ENCODE measurements at places on chromosomes 4 and X.

GRCh38 chrX:29315931-29316330 is 728.7 kb downstream of the IL1RAPL1 start:
- DNase-seq, result no peak

DNA sequence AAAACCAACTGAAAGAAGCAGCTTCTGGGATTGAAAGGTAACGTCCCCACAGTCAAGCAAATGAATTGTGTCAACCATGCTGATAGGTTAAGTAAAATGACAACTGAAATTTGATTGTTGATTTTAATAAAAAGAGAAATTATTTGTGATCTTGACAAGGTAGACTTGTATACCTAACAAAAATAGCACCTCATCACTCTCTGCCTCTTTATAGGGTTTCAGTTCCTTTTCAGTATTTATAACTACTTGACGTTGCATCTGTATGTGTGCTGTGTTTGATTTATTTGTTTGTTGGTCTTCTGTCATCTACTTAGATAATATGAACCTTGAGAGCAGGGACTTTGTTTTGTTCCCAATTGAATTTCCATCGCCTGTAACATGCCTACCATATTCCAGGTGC is 7.9 kb upstream of the PPP3CA start:
- DNase-seq, result no peak

- DNase-seq, result no peak
Measured at GRCh38 chr4:36337665-36338185, 56.3 kb downstream of the DTHD1 start.

DNA sequence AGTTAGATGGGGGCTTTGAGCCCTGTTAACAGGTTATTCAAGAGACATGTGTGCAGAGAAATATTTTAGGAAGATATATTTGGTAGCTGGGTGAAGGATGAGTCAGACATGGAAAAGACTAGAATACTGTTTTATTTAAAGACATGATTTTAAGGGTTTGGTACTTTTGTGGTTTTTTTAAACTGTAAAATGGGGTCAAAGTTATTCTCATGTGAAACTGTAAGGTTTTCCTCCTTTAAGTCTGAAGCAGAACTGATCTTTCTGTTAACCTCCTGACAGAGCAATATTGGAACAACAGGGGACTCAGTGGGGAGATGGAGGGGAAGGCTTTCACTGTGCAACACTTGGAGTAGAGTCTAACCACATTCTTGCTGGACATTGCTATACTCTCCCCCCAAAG is 112.4 kb upstream of the LSM6 start:
- no peak for DNase-seq

DNA sequence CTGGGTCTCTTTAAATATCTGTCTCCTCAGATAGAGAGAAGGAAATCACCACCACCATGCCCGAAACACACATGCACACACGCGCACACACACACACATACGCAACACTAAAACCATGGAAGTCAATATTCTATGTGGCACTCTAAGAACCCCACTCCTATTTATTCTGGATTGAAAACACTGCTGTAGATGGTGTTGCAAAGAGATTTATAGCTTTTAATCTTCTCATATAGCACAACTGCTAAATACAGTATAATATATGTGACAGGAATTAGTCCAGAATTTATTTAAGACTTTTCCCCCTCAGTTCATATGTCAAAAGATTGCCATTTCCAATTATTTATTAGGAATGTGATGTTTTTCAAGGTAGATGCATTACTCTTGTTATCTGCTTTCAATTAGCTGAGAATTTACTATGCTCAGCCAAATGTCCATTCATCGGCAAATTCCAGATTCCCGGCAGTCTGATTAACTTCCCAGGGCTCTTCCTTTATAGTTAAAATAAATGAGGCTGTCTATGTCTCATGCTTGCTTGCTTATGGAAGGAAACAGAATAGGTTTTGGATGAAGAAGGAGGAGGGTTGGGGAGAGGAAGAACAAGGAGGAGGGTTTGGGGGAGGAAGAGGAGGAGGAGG is 115.4 kb upstream of the NDP start:
- DNase-seq, result no peak

GRCh38 chr4:101104312-101105052 is 242.8 kb downstream of the PPP3CA start:
- DNase-seq, result no peak

- DNase-seq, result no peak
Measured at GRCh38 chr4:185275501-185275900, 66.1 kb downstream of the SNX25 start.

All from iPS DF 6.9 (cell line).